ENCODE measurements at places on chromosomes 3 and 15.

DNA sequence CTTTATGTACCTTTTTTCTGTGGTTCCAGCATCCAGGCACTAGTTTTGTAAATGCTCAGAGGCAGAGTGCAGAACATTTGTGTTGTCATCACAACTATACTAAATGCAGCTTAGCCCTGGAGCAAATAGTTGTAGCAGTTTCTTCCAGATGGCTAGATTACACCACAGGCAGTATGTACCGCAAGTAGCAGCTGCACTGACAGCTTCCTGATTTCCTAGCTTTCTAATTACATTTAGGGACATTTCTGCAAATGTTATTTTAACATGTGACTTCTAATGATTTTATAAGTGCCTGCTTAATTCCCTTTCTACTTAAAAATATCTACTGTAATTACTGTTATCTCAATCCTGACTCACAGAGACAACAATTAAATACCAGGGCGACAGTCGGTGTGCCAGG, 106.5 kb downstream of the NR2E3 start:
- DNase-seq, result no peak

DNA sequence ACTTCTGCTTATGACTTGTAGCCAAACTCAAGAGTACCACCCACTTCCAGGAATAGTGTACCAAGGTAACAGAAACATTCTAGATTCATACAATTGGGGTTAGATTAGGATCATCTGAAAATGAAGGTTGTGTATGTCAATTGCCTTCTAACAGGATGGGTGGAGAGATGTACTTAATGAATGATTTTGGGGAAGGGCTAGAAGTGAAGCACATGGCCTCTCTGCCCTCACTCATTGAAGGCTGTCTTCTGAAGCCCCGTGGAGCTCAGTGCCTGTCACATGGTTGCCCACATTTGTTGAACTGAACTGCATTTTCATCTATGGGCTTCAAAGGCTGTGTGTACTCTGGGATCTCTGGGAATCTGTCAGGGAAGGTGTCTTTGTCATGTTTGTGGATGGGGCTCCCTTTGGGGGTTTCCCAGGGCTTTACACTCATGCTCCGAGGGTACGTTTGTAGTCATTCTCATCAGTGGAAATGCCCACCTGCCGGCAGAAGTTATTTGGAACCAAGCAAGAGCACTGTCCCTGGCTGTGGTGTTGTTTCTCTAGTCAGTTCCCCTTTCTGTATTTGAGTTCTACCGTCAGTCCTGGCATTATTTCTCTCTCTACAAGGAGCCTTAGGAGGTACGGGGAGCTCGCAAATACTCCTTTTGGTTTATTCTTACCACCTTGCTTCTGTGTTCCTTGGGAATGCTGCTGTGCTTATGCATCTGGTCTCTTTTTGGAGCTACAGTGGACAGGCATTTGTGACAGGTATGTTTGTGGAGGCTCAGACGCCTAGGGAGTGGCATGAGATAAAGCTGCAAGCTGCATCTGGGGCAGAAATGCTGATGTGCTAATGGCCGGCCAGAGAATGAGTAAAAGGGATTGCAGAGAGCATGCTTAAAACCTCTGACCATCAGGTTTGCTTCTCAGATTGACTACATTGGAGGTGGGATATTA, 22.4 kb downstream of the CD86 start:
- no peak for DNase-seq

GRCh38 chr3:86801921-86802320, 189.0 kb downstream of the VGLL3 start:
- no peak for DNase-seq

- DNase-seq, result no peak
These were observed 15.0 kb upstream of the PLSCR1 start for GRCh38 chr3:146559388-146559787.

- DNase-seq, result no peak
These were observed 130.8 kb upstream of the TSPAN3 start for GRCh38 chr15:77201665-77202064.
